ENCODE measurements at places on chromosomes 3 and 15.

GRCh38 chr3:14913071-14913925 is 34.1 kb upstream of the NR2C2 start:
- no peaks in the 10 kb centered on the region for H3K27me3 ChIP-seq
- H3K36me3 ChIP-seq = no peaks in the 10 kb centered on the region
- no peak overlapping the region for H3K4me3 ChIP-seq
- H3K27ac ChIP-seq = no peak overlapping the region
- DNase-seq = no peak
- no peaks in the 10 kb centered on the region for H3K4me1 ChIP-seq

DNA sequence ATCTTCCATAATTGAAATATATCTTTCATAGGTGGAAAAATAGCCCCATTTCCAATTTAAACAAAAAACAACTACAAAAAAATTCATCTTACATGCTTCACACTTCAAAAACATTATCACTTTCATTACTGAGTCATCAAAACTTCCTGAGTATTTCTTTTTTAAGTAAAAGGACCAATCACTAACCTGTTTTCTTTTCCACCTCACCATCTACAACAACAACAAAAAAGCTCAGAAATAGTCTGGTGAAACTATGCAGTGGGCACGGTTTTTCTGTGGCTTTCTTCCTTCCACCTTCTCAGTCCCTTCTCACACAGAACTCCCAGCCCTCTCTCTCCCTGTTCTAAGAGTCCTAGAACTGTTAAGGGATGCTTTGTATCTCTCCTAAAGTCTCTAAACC is 20.3 kb upstream of the TNIK start:
- no peaks in the 10 kb centered on the region for H3K36me3 ChIP-seq
- no peak overlapping the region for H3K4me3 ChIP-seq
- no peak overlapping the region for H3K27ac ChIP-seq
- DNase-seq = no peak
- no peaks in the 10 kb centered on the region for H3K4me1 ChIP-seq

DNA sequence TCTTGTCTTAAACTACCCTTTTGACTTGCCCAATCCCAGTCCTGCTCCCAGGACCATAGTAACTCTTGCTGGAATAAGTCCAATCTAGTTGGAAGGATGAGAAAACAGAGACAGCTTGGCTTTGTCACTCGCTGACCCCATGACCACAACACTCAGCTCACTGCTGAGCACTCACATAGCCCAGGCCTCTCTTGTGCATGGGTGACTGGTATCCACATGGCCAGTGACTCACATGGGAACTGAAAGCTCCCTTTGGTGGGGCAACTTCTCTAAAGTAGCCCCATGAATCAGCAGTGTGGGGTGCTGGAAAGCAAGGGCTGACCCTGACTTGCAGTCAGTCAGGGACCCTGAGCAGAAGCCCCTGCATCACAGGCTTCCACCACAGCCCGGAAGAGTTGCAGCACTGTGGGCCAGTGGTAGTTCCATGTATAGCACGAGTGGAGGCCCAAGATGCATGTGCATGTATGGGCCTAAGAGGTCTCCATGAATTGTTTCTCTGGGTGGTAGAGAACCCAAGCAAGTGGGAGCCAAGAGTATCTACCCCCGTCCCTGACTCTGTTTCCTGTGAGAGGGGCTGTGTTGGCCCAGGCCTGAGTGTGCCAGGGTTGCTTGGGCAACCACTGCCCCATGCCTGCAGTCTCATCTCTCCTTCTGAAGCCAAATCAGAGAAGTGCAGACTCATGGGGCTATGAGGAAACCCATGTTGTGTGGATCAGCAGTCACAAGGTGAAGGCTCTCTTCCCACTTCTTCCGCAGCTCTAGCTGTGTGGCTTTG is 62.1 kb upstream of the XCR1 start:
- H3K4me3 ChIP-seq = no peak overlapping the region
- no peaks in the 10 kb centered on the region for H3K36me3 ChIP-seq
- H3K4me1 ChIP-seq = no peaks in the 10 kb centered on the region
- no peaks in the 10 kb centered on the region for H3K27me3 ChIP-seq

DNA sequence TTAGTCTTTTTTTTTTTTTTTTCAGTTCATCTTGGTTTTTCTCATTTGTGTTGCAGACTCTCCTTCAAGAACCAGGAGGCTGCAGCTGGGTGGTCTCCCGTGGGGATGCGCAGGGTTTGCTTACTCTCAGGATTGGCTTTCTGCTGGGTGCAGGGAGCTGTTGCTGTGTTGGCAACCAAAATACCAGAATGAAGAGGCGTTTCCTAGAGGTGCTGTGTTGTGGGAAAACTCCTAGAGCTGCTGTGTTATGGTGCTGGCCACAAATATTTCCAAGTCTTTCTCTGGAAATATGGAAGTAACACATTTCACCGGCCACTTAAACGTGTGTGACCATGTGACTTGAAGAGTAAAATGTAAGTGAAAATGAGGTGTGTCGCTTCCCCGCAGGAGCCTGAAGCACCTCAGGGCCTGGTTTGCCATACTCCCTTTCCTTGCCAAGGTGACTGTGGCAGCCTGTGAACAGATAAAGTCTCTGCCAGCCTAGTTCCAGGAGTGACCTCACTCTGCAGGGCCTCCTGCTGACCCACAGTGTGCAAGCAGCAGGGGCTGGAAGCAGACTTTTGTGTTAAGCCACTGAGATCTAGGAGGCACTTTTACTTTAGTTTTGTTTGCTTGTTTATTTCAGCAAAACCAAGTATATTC is 258.9 kb downstream of the ADAMTS17 start:
- no peaks in the 10 kb centered on the region for H3K36me3 ChIP-seq
- DNase-seq = peak; percentile 87
- peaks cover 58% of the 10 kb centered on the region for H3K4me1 ChIP-seq
- H3K4me3 ChIP-seq = no peak overlapping the region
- H3K27ac ChIP-seq = peak overlapping the region; percentile 73

GRCh38 chr15:26084771-26085170 is 221.6 kb upstream of the ATP10A start:
- H3K27me3 ChIP-seq = no peaks in the 10 kb centered on the region
- H3K4me3 ChIP-seq = no peak overlapping the region
- H3K4me1 ChIP-seq = peaks cover 15% of the 10 kb centered on the region
- H3K36me3 ChIP-seq = no peaks in the 10 kb centered on the region

- no peak overlapping the region for H3K27ac ChIP-seq
- H3K27me3 ChIP-seq = no peaks in the 10 kb centered on the region
- no peak for DNase-seq
Observed at GRCh38 chr15:27669641-27670040, 429.5 kb downstream of the OCA2 start.

DNA sequence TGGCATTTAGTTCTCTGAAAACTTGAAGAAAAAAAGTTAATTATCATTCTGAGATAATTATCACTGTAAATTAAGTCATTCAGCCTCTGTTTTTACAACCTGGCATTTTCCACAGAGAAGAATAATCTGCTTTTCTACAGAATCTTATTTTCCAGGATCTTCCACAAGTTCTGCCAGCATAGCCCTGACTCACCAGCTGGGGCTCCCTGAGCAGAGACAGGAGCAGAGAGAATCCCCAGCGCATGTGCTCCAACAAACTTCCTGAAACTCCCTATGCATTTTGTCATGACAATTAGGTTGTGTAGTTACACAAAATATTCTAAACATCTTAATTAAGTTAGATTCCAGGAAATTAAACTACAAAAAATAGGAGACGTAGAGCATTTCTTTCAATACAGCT is 32.1 kb upstream of the TMEM207 start:
- no peaks in the 10 kb centered on the region for H3K36me3 ChIP-seq
- DNase-seq = no peak
- no peak overlapping the region for H3K4me3 ChIP-seq
- H3K27me3 ChIP-seq = no peaks in the 10 kb centered on the region

DNA sequence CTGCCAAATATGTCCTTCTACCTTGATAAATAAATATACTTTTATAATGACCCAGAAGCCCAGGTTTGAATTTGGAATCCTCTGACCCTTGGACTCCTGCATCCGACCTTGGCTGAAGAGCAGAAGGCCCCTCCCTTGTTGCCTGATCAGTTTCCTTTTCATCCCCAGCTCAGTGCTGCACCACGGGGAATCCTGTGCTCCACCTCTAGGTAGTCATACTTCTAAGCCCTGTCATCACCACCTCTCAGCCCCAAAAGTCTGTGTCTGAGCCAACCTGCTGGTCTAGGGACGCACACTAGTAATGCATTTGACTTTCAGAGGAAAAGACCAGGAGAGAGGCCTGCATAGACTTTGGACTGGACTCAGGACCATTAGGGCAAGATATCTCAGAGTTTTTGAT is 310.6 kb downstream of the NLGN1 start:
- no peak overlapping the region for H3K4me3 ChIP-seq
- no peaks in the 10 kb centered on the region for H3K36me3 ChIP-seq
- no peak overlapping the region for H3K27ac ChIP-seq
- DNase-seq = no peak

GRCh38 chr3:168612671-168613070 is 516.9 kb upstream of the GOLIM4 start:
- DNase-seq = no peak
- H3K36me3 ChIP-seq = no peaks in the 10 kb centered on the region
- no peaks in the 10 kb centered on the region for H3K4me1 ChIP-seq
- H3K27me3 ChIP-seq = no peaks in the 10 kb centered on the region
- no peak overlapping the region for H3K27ac ChIP-seq

GRCh38 chr15:77633913-77634265 is 1.2 kb upstream of the LINGO1 start:
- H3K4me1 ChIP-seq = peaks cover 29% of the 10 kb centered on the region
- peaks cover 6% of the 10 kb centered on the region for H3K27me3 ChIP-seq
- H3K36me3 ChIP-seq = no peaks in the 10 kb centered on the region
- H3K4me3 ChIP-seq = no peak overlapping the region
- DNase-seq = no peak

DNA sequence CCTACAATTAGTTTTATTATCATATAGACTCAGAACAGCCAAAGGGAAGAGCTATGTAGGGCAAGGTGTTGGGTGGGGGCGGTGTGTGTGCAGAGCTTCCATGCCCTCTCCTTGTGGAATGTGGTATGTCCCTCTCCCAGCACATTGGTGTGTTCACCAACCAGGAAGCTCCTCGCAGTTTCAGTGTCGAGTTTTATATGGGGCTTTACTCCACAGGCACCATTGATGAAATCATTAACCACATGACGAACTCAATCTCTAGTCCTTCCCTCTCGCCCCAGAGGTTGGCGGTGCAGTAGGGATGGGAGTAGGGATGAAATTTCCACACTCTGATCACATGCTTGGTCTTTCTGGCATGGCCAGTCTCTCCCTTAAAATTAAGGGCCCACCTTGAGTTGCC is 13.6 kb upstream of the SRP14 start:
- no peaks in the 10 kb centered on the region for H3K27me3 ChIP-seq
- H3K4me1 ChIP-seq = peaks cover 37% of the 10 kb centered on the region
- no peak overlapping the region for H3K27ac ChIP-seq
- DNase-seq = no peak
- H3K4me3 ChIP-seq = no peak overlapping the region
- no peaks in the 10 kb centered on the region for H3K36me3 ChIP-seq

GRCh38 chr3:138114988-138115971 is at the start of gene DZIP1L:
Gene DZIP1L, minus strand, starts transcription at chr3:138115608. Its CDS starts 11,637 bp downstream, at chr3:138103971.
- H3K27me3 ChIP-seq = no peaks in the 10 kb centered on the region
- H3K27ac ChIP-seq = peak within 1 kb of the TSS; percentile 93
- DNase-seq = peak; percentile 70
- H3K4me3 ChIP-seq = peak within 1 kb of the TSS; percentile 65
- H3K4me1 ChIP-seq = peaks cover 17% of the 10 kb centered on the region

DNA sequence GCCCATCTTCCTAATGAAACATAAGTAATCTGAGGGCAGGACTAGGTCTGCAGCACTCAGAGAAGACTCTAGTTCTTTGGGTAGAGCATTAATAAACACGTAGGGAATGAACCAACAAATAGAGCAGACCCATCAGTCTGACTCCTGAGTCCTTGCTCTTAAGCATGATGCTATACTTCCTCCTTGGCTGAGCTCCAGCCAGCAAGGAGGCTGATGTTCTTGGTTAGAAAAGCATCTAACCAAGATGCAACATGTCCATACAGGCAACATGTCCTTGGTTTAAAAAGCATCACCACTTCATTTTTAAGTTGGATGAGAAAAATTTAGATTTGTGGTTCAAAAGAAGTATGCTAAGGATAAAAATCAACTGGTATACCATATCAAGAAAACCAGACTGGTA is 8.5 kb upstream of the MYH15 start:
- H3K36me3 ChIP-seq = no peaks in the 10 kb centered on the region
- H3K27ac ChIP-seq = no peak overlapping the region
- DNase-seq = no peak
- H3K4me3 ChIP-seq = no peak overlapping the region
- no peaks in the 10 kb centered on the region for H3K4me1 ChIP-seq
- no peaks in the 10 kb centered on the region for H3K27me3 ChIP-seq

DNA sequence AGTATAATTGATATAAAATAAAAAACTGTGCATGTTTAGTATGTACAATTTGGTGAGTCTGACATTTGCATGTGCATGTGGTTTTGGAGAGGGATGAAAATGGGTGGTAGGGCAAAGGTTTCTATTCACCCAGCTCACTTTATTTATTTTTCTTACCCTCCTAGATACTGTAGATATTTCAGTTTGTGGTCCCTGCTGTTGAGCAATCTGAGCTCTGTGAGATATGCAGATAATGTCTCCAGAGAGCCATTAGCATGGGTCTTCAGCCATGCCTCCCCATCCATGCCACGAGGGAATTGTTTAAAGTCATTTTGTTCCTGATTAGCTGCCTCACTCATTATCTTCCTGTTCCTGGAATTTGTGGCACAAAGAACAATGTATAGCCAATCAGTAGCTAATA is 44.4 kb upstream of the B3GALNT1 start:
- DNase-seq = no peak
- H3K27ac ChIP-seq = no peak overlapping the region
- no peaks in the 10 kb centered on the region for H3K4me1 ChIP-seq
- H3K27me3 ChIP-seq = no peaks in the 10 kb centered on the region
- H3K36me3 ChIP-seq = no peaks in the 10 kb centered on the region

DNA sequence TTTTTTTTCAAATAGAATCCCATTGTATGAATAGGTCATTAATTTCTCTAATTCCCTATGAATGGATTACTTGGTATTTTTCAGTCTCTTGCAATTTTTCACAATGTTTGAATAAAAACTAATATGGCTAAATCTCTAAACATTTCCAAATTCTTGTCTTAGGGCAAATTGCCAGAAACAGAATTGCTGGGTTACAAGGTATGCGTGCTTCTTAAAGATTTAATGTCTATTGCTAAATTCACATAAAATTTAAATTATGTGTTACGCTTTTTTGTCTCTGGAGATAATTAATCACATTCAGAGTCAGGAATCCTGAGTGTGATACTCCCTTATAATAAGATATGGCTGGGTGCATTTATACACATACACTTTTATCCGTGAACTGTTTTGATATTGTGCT is 264.5 kb upstream of the TBL1XR1 start:
- no peaks in the 10 kb centered on the region for H3K27me3 ChIP-seq
- no peak overlapping the region for H3K27ac ChIP-seq
- no peaks in the 10 kb centered on the region for H3K36me3 ChIP-seq
- no peak overlapping the region for H3K4me3 ChIP-seq

- no peak overlapping the region for H3K4me3 ChIP-seq
- peaks cover 16% of the 10 kb centered on the region for H3K4me1 ChIP-seq
- no peaks in the 10 kb centered on the region for H3K27me3 ChIP-seq
Observed at GRCh38 chr3:169591159-169591951, 72.2 kb downstream of the MECOM start.

GRCh38 chr15:49748791-49749190 is 127.9 kb downstream of the DTWD1 start:
- peaks cover 9% of the 10 kb centered on the region for H3K4me1 ChIP-seq
- no peaks in the 10 kb centered on the region for H3K36me3 ChIP-seq
- H3K27ac ChIP-seq = no peak overlapping the region
- no peak for DNase-seq

GRCh38 chr15:70099967-70100473 is 2.3 kb upstream of the TLE3 start:
- DNase-seq = no peak
- H3K27me3 ChIP-seq = no peaks in the 10 kb centered on the region
- H3K4me3 ChIP-seq = no peak overlapping the region
- H3K27ac ChIP-seq = peak overlapping the region; percentile 91
- peaks cover 77% of the 10 kb centered on the region for H3K4me1 ChIP-seq

- H3K27me3 ChIP-seq = no peaks in the 10 kb centered on the region
- no peak overlapping the region for H3K4me3 ChIP-seq
- H3K36me3 ChIP-seq = no peaks in the 10 kb centered on the region
- H3K4me1 ChIP-seq = no peaks in the 10 kb centered on the region
- DNase-seq = no peak
Observed at GRCh38 chr3:99163314-99163713, 261.8 kb upstream of the DCBLD2 start.
